ENCODE measurements at places on chromosomes 6 and 20.

DNA sequence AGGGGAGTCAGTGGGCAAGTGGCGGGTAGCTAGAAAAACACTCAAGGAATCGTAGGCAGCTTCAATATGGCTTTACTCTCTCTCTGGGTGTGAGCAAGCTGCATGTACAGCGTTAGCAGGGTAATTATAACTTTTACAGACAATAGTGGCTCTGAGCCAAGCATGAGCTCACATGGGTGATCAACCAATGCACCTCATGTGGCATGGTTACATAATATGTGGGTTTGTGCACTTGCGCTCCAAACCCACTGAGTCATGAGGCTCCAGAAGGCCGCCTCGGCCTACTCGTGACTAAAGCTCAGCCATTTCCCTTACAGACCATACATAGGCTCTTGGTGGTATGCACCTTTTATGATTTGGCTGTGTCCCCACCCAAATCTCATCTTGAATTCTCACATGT, 78.4 kb upstream of the FBXL4 start:
- DNase-seq: no peak

GRCh38 chr6:160348223-160349019, at the start of gene SLC22A3:
TSS of gene SLC22A3 (plus strand) at chr6:160348378. CDS start at chr6:160348420, 42 bp downstream.
- peak; percentile 13 for DNase-seq

DNA sequence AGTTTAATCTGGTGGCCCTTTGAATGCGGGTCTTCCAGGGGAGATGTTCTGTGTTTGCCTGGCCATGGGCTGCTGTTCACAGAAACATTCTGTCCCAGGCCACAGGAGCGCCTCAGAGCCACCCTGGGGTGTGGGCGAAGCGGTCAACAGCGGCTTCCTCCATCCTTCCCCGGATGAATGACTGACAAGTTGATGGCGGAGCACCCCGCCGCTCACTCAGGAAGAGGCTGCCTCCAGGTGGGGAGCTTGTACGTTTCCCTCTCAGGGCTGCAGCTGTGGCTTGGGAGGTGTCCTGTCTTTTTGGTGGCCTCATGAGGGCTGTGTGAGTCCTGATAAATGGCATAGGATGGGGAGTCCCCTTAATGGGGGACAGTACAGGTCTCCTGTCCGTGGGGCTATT, 178.4 kb downstream of the NRN1 start:
- DNase-seq: no peak

DNA sequence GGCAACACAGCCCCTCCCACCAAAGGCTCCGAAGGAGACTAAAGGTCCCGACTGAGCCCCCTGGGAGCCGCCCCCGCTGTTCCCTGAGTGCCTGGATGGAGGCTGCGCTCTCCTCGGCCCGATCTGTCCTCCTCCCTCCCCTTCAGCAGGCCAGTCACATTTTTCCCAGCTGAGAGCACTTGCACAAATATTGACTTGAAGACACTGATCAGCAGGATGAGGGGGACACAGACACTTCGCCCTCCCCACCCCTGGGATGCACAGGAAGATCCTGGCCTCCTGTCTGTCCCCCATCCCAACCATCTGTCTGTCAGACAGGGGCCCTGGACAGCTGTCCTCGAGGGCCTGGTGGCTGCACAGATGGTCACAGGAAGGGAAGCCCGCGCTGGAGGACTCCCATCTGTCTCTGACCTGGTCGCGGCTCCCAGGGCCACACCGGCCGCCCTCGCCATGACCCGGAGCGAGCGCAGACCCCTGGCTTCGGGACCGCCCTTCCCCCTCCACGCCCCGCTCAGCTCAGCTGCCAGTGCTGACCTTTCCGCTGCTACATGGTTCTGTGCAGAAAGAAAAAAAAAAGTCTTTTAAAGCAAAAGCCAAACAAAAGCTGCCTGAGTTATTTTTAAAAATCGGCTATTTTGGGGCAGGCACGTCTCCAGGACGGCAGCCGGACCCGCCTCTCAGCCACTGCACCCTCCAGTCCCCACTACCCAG, 11.1 kb downstream of the LAMA5 start:
- DNase-seq: no peak

DNA sequence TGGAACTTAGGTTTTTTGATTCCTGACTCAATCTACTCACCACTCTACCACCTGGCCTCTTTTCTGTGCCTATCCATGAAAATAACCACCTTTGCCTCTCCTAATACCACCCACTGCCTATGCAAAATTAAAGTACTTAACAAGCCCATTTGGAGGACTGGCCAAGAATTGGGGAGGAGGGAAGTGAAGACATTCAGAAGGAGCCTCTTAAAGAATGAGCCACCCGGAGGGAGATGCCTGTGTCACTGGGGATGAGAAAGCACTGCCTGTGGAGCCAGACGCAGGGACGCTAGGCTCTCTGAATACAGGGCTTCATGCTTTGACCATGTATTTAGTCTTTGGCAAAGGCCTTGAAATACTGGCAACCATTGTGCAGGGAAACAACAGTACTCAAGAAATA, 40.0 kb upstream of the MRPS10 start:
- DNase-seq: no peak

- no peak for DNase-seq
These were observed 71.4 kb upstream of the SNX9 start for GRCh38 chr6:157751547-157752200.

DNA sequence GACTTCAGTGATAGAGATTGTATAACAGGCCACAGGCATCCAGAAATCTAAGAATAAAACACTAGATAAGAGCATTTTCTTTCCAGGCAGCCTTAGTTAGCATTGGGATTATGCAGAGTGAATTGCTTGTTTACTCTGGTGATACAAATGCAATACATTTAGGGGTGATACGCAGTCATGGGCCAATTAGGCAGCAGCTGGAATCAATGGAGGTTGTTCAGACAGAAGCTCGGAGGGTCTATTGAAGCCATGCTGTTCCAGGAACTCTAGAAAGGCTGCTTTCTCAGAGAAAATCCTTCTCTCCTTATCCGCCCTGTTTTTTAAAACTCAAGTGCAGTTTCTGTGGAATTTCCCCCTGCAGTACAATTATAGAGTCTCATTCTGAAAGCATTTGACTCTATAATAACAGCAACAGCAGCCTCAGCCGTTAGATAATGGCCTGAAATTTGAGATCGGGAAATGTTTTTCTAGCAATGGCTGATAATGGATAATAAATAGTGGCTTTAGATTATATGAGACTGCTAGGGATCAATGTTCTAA, 364.3 kb upstream of the HS3ST5 start:
- DNase-seq: no peak

DNA sequence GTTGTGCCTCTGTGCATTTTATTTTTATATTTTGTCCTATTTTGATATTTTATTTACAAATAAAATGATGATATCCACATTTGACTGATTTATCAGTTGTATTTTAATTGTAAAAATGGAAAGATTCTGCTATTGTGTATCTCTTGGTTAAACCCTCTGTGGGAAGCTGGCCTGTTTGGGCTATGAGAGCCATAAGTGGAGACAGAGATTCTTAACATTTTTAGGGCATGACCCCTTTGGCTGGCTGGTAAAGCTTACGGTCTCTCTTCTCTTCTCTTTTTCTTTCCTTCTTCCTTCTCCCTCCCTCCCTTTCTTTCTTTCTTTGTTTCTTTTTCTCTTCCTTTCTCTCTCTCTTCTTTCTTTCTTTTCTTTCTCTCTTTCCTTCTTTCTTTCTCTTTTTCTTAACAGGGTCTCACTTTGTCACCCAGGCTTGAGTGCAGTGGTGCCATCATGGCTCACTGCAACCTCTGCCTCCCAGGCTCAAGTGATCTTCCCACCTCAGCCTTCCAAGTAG, 172.3 kb upstream of the CDYL start:
- no peak for DNase-seq

DNA sequence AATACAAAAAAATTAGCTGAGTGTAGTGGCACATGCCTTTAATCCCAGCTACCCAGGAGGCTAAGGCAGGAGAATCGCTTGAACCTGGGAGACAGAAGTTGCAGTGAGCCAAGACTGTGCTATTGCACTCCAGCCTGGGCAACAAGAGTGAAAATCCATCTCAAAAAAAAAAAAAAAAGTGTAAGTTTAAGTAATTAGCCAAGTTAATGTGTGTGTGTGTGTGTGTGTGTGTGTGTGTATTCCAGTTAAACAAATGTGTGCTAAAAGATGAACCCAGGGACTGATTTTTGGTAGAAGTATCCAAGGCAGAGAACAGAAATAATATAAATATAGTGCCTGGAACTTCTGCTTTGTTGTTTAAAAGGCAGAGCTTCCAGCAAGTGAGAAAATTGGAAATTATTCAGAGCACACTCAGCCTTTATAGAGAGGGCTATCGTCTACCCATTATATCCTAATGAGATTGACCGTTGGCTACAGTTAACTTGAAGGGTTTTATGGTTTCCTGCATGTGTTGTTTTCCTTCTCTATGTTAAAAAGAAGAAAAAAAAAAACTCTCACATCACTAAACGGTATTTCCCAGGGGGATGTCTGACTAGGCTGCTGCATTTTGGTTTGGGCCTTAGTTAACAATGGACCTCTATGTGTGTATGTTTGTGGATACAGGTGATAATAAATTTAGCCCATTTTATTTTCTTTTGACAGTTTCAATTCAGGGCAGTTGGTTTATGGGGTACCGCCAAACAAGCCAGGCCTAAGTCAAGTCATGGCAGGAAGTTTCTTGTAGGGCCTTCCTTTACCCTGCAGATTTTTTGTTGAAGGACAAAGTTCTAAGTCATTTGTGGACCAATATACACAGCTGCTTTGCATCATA, 9.8 kb downstream of the SOX4 start:
- DNase-seq: no peak

DNA sequence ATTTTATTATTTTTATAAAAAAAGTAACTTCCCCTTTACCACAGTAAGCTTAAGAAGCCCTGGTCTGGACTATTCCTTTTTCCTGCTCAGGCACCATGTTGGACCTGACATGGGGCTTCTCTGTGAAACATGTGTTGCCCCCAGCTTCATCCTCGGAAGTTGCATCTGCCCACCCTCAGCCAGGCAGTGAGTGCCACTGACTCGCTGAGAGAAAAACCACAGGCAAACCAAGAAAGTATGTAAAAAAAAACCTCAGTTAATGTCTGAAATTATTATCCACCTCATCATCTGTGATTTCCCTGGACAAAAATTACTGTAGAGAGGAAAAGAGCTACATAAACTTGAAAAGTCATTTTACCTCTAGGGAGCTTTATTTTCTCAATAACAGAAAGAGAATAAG, 109.9 kb upstream of the MCHR2 start:
- DNase-seq: no peak

DNA sequence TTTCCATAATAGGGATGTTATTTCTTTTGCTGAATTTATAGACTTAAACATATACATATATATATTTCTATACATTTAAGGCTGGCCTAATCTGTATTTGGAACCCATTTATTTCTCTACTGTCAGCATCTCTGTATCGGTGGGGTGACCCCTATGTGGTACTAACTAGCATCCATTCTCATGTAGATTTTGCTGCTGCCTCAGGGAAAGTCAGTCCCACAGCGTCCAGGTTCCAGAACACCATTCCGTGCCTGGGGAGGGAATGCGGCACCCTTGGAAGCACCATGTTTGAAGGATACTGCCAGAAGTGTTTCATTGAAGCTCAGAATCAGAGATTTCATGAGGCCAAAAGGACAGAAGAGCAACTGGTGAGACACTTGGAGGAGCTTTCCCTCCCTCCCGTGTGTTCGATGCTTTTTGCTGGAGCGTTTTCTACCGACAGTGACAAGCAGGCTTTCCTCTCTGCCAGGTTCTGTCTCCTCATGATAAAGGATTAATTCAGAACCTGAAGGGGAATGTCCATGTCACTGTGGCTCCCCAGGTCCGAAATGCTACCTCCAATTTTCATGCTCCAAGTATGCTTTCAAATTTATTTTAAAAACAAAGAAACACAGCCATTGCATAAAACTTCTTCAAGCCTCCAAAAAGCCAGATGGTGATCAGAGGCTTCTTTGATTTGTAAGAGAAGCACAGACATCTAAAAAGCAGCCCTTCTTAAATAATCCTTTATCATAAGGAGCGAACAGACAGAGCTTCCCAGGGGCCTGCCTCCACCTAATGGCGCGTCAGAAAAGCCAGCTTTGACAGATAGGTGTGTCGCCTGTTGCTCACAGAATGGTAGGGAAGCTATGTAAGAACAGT, 13.1 kb downstream of the TNFAIP3 start:
- DNase-seq: no peak

DNA sequence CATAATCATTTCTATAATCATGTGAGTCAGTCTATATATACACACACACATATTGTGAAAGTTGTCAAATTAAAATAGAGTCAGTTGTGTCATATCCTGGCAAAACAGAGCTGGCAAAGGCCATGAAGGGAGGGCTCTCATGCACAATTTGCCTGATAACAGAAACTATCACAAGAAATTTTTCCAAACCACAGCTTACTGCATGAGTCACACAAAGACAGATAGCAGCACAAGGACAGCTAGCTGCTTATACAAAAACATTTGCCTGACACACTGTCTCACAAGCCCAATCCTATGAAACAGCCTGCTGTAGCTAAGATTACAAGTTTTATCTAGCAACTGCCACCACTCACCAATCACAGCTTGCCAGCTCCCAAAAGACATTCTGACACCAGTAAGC, 848.5 kb upstream of the MAN1A1 start:
- no peak for DNase-seq

DNA sequence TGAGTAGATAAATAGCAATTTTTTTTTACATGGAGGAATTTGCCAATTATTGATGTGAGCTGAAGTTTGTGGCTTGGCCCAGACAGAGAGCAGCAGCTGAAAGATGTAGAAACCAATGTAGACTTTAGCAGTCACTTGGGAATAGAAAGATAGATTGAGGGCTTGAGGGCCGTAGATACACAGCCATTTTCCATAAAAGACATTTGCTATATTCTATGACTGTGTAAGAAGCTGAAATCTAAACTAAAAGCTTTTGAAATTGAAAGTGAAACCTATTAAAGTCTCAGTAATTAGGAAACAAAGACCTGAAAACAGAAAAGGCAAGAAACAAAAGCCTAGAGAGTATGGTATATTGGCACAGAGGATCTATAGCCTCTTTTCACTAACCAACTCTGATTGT, 332.7 kb downstream of the CENPW start:
- no peak for DNase-seq

DNA sequence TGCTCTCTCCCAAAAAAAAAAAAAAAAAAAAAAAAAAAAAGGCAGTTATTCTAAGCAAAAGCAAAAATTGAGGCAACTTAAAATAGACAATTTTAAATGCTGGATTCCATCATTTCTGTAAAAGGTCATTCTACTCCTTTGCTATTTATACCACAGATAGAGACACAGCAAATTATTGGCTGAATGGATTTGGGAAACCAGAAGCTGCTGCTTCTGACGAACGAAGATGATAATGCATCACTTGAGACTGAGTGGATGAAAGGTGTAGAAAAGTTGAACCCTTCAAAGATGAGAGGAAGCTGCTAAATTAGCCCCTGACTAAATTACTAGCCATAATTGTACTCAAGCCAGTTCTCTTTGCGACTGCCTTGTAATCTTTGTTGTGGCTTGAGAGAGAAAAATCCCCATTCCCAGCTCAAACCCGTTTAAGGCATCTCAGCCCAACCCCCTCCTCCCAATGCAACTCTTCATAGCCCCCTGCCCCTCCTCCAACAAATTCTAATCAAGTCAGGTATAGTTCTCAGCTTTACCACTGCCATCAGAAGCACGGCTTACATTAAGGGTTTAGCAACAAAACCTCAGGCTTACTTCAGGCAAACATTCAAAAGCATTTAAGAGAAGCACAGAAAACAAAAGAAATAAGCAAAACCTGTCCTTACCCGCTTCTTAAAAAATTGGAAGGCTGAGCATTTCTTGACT, 1.0 kb downstream of the SGK1 start:
- no peak for DNase-seq

Measured in T-helper 2 cell (primary cell).